ENCODE measurements at places on chromosomes 12 and 14.

DNA sequence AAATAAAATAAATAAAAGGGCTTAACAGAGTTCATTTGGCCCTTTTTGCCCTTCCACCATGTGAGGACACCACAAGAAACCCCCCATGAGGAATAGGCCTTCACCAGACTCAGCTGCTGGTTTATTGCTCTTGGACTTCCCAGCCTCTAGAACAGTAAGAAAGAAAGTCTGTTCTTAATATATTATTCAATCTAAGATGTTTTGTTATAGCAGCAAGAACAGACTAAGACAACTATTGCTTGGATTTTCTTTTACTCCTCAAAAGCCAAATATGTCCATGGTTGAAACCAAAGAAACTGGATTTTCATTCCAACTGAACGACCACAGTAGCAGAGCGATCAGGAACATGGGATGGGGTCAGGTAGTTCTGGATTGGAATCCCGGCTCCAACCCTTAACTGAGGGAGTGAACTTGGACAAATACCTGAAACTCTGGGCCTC lies 157.2 kb upstream of the EEA1 start:
- no peak for DNase-seq

DNA sequence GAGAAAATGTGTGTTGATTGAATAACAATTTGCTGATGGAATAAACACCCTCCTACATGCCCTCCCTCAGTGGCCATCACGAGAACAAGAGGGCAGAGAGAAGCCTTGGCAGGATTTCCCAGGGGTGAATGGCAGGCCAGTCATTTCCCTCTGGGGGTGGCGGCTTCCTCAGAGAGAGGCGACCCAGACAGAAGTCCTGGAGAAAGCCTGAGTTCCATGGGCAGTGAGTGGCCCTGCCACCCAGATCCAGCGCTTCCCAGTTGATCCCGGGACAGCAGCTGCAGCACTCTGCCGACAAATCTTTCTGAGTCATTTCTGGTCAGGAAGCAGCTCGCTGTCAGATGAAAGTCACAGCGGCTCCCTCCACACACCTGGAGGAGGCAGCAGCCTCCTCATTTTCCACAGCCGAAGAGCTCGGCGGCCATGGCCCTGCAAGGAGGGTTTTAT lies 123.0 kb downstream of the SCARB1 start:
- DNase-seq = no peak

DNA sequence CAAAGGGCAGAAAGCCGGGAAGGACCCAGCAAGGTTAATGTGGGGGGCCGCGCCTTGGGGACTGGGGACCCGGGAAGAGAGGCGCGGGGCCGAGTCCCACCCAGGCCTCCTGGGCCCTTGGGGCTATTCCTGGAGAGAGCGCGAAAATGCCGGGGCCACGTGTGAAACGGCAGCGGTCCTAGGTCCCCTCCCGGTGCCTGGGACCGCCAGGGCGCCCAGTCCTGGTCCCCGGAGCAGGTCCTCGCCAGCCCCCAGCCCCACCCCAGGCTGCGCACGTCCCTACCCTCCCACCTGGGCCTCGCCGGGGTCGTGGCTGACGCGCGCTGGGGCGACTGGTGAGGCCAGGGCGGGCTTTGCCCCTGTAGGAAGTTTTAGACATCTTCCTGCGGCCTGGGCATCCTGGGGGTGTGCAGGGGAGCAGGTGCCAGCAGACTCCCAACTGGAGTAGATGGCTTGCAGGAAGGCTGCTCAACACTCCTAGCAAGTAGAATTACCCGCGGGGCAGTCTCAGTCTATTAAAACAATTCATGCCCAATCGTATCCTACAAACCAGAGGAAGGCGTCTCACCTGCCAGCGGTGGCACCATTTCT lies 708 bp downstream of the FAR2 start:
- DNase-seq = no peak

DNA sequence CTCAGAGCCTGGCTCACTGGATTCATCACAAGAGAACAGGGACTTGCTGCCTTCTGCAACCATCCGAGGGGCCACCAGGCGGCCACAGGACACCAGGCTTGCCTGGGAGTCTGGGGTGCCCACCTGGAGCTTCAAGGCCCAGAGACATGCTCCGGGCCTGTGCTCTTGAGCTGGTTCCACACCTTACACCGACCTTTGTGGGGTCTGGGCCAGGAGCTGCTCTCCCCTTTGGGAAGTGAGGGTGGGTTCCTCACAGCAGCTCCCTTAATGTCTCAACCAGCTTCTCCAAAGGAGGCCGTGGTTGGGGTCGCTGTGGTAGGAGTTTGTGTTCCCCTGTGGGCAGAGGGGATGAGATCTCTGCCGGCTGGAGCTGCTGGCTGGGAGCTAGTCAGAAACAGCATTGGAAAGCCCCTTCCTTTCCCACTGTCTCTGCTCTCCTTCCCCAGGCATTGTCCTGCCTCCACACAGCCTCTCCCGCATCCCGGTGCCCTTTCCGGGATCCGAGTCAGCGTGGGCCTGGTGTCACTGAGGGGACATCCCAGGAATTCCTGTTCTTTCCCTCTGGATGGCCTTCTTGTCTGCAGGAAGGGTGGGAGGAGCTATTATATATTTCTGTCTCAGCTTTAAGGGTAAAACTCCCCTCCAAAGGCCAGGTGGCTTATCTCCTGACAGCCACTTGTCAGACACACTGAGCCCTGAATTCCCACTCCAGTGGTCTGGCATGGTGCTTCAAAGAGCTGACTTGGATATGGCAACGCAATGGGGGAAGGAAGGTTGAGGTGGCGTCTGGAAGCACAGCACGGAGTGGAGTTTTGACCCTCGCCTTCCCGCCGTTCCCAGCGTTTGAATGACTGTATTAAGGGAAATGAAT lies 5.1 kb upstream of the PAPLN start:
- no peak for DNase-seq

DNA sequence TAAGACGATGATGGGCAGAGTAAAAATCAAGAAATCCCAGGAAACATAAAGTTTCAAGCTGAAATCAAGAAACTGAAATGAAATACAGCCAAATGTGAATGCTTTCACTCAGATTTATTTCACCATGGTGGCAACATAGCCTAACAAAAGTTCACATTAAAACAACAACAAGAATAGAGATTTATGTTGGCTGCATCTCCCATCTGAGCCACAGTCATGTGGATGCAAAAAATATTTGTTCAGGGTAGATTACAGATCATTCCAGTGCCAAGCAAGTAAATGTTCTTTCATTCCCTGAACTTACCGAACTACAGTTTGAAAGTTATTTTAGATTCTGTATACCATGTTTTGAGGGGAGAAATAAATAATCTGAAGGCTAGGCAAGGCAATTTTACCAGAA lies 159.9 kb upstream of the TMTC1 start:
- DNase-seq = no peak

DNA sequence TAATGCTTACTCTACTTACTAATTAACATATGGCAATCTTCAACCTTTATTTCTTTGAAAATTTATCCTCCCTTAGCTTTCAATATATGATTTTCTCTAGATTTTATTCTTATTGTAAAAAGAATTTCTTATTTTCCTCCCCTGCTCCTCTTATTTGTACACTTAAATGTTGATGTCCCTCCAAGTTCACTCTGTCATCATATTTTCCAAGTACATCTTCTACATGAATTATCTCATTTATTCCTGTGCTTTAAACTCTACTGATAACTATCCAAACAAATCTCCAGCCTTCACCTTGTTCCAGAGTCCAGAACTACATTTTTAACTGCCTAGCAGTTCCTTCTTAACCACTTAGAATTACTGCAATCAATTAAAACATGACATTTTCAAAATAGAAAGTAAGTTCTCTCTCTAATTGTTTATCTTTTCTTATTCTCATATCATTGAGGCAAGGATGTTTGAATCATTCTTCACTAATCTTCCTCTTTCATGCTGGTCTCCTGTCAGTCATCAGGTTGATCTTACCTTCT lies 261.6 kb upstream of the FAR2 start:
- no peak for DNase-seq

DNA sequence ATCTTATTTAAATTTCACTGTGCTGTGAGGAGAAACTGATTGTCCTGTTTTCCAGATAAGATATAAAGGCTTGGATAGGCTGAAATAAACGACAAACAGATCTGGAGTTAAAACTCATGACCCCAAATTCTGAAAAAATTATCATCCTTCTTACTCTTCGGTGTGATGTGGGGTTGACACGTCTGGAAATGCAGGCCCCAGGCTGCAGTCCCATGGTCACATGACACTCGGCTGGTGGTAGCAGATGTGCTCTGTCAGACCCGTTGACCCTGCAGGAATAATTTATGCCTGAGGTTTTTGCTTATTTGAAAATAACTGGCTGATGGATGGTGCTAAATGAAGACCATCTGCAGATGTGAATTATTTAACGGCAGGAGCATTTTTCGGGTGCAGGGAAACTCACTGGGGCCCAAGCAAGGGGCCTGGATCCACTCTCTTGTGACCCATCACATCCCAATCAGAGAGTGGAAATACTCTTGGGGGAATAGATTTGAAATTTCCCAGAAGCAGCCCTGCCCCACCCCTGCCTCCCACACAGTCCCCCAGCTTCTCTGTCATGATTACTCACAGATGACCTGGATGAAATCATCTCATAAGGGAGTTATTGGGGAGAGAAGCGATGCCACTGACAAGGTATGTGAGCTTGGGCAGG lies 47.7 kb upstream of the CMKLR1 start:
- no peak for DNase-seq

DNA sequence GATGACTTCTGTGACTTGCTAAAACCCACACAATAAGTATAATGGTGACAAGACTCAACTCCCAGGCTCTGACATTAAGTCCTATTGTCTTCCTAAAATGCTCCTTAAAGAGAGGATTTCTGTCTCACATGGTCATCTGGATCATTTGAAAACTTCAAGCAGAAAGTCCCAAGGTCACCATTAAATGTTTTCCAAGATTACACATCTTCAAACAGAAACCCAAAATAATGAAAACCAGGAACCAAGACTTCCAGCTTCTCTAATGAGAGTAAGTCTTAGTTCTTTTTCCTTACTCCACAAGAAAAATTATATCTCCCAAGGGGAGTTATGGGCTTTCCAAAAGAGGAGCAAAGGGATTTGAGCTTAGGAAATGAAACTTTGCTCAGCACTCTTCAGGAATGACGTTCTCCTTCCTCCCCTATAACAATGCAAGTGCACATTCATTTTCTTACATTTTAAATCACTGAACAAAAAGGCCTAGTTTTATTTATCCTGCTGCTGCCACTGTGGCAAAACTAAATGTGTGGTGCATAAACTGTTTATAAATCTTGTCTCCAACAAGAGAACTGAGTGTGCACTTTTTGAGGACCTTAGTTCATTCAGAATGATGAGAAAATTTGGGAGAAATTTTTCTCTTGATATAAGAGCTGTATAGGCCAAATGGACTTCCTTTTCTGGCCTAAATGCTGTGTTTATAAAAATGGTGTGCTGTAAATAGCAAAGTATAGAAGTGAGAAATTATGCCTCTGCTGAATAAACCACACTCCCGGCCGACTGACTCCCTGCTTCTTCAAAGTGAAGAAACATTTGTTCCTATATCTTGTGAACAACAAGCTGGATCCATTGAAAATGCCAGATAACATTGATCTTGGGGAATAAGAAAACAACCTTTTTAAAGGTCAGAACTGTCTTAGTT lies 148.4 kb upstream of the PLEKHG7 start:
- no peak for DNase-seq

- no peak for DNase-seq
These were observed 137.4 kb downstream of the TPH2 start for GRCh38 chr12:72075891-72076557.

DNA sequence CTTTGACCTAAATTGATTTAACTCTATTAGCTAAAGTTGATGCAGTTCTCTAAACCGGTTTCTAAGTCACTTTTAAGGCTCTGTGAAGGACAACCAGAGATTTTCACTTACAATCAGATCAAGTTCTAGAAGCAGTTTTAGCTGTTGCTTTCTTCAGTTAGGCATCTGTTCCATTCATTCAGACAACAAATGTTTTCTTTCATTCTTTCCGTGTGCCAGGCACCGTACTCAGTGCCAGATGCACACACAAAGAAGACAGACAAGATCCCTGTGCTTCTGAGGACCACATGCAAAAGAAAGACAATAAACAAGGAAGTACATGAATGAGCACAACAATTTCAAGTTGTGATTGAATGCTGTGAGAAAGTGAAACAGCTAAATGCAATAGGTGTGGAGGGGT lies 11.1 kb upstream of the EGLN3 start:
- no peak for DNase-seq

GRCh38 chr12:47228802-47229201 lies 149.0 kb upstream of the AMIGO2 start:
- no peak for DNase-seq

- DNase-seq = no peak
These were observed 1071.1 kb upstream of the FLRT2 start for GRCh38 chr14:84458881-84459280.

- no peak for DNase-seq
These were observed 99.1 kb upstream of the DYNC1H1 start for GRCh38 chr14:101865288-101865687.

DNA sequence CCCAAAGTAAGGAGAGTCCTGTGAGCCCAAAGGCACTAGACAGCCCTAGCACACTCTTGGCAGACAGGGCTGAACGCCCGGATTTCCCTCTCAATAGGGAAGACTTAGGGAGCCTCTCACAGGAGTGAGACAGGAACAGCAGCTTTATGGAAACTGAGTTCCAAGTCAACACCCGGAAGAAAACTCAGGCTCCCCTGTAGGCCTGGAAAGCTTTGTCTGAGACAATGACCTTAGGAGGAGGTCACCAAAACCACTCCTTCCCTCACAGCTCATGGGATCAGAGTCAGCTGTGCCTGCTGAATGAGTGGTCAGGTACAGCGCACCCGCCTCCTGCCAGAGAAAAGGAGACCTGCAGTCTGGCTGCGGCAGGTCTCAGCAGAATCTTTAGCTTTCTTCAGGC lies 229.5 kb downstream of the CACNA1C start:
- DNase-seq = no peak

GRCh38 chr12:89962648-89963047 lies 254.0 kb upstream of the ATP2B1 start:
- no peak for DNase-seq

DNA sequence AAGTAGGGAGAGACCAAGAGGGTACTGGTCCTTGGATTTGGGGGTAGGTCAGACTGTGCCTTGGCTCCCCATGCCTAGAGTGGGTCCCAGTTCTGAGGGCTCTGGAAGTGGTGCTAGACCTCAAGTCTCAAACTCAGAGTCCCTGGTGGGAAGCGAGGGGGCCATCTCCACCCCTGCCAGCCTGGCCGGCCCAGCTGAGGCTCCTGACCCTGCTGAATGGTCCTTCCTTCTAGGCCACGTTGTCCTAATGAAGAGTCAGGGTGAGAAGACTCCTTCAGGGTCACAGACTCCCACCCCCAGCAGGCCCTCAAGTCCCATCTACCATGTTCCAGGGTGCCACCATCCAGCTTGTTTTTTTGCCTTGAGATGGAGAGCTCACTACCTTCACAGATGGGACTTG lies 12.9 kb downstream of the SERPINA6 start:
- no peak for DNase-seq

- DNase-seq = no peak
These were observed 208.6 kb downstream of the SLC38A4 start for GRCh38 chr12:46617167-46617566.

GRCh38 chr14:64736271-64737169 lies 32.3 kb downstream of the PLEKHG3 start:
- DNase-seq = no peak

DNA sequence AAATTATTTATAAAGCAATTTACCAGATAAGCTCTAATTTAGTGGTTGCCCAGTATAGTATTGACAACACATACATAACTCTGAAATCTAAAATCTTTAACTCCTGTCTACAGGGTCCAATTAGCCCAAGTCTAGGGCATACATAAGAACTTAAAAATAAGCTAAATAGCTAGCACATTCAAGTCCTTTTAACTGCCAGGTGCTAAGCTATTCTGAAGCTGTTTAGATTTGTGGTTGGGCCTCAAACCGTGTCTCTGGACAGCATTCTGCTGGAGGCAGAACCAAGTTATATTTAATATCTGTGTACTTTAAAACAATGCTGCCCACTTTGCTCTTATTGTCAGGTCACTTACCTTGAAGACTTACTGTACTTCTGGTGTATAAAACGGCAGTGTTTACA lies 19.0 kb downstream of the RPS6KA5 start:
- DNase-seq = no peak
